ENCODE measurements at places on chromosomes 3 and 15.
A peak's percentile ranks its signal among the peaks of the same experiment; 100 is the strongest.

DNA sequence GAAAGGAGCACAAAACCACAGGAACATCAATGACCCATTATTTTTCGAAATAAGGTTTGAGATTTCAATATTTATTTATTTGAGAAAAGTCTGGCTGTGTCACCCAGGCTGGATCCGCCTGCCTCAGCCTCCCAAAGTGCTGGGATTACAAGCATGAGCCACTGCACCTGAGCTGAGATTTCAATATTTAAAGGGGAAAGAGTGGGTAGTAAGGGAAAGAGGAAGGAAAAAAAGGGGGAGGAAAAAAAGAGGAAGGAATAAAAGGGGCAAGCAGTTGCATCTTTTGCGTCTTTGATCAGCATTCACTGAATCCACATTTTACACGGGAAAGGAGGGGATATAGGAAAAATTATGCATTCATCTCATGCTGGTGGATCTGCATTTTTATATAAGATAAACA lies 47.4 kb downstream of the ERICH6 start:
- DNase-seq = no peak

- no peak for DNase-seq
These were observed 1.3 kb downstream of the CLPX start for GRCh38 chr15:65183865-65184159.

- peak; percentile 27 for DNase-seq
These were observed 902 bp downstream of the P2RY13 start for GRCh38 chr3:151328298-151328995.

DNA sequence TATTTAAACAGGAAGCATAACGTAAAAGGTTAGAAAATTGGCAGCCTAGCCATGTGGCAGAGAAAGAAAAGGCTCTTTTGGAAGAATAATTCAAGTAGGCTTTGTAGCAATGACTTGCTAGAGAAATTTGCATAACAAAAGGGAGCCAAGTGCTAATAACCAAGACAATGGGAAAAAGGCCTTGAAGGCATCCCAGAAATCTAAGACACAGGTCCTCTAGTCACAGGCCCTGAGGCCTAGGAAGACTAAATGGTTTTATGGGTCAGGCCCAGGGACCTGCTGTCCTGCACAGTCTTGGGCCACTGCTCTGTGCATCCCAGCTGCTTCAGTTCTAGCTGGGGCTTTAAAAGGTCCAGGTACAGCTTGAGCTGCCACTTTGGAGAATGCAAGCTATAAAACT lies 78.5 kb downstream of the FGF7 start:
- DNase-seq = no peak

GRCh38 chr15:39737196-39737550 lies 45.5 kb downstream of the FSIP1 start:
- no peak for DNase-seq

GRCh38 chr3:172324611-172325203 lies 123.5 kb downstream of the GHSR start:
- no peak for DNase-seq

- no peak for DNase-seq
These were observed 35.5 kb downstream of the CLSTN2 start for GRCh38 chr3:139970526-139970925.

DNA sequence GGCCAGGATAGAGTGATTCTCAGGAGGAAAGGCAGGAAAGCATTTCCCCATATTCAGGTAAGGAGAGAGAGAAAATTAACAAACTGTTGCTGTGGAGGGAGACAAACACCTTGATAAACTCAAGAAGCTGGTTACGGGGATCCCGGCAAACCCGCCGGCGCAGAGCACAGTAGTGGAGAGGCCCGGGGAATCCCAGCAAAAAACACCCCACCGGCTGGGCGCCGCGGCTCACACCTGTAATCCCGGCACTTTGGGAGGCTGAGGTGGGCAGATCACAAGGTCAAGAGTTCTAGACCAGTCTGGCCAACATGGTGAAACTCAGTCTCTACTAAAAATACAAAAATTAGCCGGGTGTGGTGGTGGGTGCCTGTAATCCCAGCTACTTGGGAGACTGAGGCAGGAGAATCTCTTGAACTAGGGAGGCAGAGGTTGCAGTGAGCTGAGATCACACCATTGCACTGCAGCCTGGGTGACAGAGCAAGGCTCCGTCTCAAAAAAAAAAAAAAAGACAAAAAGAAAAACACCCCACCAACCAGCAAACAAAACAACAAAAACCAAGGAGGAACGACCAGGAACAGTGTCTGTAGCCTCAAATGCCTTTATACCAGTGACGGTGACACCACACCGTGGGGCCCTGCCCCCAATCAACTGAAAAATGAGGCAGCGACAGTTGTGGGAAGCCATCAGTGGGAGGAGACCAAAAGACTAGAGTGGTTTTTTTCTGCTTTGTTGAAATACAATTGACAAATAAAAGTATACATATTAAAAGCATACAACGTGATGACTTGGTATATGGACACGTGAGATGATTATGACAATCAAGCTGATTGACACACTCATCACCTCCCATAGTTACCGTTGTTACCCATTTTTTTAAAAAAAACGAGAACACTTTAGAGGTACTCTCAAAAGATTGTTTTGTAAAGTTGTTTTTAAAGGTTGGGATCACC lies 40.2 kb upstream of the IDH2 start:
- peak; percentile 44 for DNase-seq

- no peak for DNase-seq
These were observed 136.9 kb upstream of the PRICKLE2 start for GRCh38 chr3:64361962-64362735.

All from CD4-positive, alpha-beta T cell treated with Interleukin-15 for 4 hours (primary cell).